ENCODE measurements at places on chromosomes 6 and 20.
A peak's percentile ranks its signal among the peaks of the same experiment; 100 is the strongest.

GRCh38 chr6:40573221-40573620 lies 13.9 kb downstream of the LRFN2 start:
- DNase-seq, result no peak

DNA sequence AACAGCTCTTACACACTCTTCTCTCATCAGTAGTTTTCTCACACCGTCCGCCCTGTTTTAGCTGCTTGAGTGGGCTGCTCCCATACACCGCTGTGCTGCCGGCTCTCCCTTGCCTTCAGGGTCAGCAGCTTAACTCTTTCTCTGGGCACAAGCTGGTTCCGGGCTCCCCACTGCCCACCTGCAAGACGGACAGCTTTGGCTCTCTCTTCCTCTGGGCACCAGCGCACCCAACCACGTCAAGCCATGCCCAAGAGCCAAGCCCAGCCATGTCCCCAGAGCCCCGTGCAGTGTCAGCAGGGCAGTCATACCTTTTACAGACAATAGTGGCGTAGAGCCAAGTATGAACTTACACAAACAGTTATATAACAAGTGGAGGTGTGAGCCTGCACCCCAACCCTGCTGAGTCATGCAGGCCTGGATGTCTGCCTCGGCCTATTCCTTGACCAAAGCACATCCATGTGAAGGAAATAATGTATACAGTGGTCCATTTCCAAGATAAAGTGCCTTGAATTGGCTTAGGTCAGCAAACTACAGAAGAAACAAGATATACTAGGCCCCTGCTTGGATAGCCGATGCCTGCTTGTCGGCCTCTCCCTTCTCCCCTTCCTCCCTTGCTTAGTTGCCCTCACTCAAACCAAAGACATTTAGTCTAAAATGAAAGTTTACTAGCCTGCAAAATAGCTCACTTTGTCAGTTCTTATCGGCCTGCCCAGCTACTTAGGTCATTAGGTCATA lies 89.3 kb downstream of the JPH2 start:
- peak; percentile 29 for DNase-seq

- no peak for DNase-seq
Observed at GRCh38 chr6:147614501-147614900, 106.0 kb downstream of the SAMD5 start.

DNA sequence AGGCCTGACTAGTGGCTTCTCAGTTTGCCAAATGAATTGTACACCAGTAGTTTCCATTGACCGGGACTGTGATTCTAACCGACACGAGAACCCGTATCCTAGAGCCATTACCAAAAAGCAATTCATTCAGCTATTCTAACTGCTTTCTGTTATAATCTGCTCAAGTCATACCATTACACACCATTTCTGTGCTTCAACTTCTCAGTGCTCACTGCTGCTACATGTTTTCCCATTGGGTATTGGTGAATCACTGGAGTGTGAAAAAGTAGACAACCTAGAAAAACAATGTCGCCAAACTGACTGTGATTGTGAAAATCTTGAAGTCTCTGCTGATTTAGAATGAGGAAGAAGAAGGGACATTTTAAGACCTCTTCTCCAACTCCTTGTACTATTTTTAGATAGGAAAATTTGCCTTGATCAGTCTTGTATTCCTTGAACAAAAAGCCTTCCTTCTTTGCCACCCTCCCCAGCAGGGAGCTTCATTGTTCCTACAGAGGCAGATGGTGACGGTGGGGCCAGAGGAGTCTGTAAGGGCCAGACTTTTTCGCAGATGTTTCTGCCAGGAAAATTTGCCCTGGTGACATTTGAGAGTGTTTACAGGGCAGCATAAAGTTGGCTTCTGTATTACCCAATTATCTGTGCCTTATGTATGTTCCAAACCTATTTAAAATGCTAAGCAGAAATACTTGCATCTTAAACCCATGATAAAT lies 31.7 kb upstream of the MAP3K4 start:
- no peak for DNase-seq

DNA sequence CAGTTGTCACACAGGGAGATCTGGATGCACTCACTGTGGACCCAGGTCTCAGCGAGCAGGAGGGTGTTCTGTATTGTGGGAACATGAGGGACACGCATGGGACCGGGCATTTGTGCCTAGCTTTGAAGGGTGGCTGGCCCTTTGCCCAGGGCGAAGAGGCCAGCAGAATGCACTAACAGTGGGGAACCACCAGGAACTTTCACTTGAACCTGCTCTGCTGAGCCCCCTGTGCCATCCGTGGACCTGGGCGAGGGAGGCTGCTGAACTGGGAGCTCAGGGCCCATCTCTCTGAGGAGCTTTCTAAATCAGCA lies 1.2 kb upstream of the ULBP2 start:
- DNase-seq, result no peak
